ENCODE measurements at places on chromosomes 11 and 22.

- no peak for DNase-seq
Measured at GRCh38 chr22:42383287-42383686, 48.9 kb downstream of the NFAM1 start.

DNA sequence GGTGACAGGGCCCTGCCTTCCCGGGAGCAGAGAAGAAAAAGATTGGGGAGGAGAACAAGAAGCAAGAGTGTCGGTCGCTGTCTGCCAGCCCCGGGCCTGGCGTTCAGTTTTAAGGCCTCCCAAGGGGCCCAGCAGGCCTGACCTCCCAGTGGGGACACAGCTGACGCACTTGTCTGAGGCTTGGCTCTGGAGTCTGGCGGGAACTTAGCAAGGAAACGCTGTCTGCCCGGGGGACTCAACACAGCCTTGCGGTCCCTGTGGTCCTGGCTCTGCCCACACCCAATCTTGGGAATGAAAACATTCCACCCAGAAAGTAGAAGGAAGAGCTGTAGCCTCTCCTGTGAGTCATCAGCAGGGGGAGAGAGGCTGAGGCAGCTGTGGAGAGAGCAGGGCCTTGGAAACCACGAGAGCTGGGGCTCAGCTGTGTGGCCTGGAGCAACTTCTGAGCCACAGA is 54.4 kb downstream of the TRAF6 start:
- DNase-seq, result no peak

DNA sequence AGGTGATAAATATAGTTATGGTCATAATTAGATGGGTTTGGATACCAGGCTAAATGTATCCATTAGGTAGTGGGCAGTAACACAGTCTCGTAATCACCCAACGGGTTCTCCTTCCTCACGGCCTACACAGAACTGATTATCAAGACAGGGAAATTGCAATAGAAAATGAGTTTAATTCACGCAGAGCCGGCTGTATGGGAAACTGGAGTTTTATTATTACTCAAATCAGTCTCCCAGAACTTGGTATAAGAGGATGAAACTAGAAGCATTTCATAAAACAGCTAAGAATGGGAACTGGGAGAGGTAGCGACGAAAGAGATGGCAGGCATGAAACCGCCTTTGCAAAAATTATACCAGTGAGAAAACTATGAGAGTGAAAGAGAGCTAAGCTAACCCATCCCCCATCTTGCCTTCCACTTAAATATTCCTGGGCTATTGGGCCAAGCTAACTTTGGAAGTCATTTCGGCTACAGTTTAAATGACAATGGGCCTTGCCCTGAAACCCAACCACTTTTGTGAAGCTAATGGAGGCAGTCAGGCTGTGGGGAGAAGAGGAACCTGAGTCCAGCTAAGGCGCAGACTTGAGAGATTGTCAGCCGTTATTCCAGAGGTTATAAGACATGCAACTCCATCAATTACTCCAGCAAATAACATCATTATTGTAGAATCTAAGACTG is 29.6 kb downstream of the CTSC start:
- DNase-seq, result no peak

- DNase-seq, result no peak
Measured at GRCh38 chr11:27386181-27386845, 23.3 kb upstream of the CCDC34 start.

- DNase-seq, result no peak
Measured at GRCh38 chr11:7651140-7651551, 22.2 kb downstream of the CYB5R2 start.

- no peak for DNase-seq
Measured at GRCh38 chr22:23565915-23566704, 14.0 kb downstream of the IGLL1 start.

DNA sequence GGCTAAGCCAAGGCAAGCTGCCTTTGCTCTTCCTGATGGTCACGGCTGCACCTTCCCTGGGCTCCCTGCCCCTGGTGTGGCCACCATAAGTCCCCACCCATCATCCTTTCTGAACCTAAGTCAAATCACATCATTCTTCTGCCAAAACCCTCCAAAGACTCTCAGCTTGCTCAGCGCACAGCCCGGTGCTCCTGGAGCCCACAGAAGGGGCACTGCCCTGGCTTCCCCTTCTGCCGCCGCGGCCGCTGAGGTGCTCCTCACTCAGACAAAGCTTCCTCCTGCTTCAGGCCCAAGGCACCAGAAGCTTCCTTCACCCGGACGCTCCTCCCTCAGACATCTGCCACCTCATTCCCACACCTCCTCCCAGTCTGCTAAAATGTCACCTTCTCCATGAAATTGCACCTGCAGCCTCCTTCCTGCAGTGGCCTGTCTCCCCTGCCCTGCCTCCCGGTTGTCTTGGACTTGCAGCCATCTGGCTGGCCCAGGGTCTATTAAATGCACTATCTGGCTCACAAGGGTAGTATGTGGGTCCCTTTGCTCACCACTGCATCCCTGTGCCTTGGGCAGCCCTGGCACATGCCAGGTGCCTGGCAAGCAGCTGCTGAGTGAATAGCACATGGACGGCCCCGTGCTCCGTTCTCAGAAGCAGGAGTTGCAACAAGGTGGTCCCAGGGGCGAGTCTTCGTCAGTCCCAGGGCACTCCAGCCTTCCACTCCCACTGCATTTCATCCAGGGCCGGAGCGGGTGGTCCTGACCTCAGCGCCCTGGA is 108.2 kb downstream of the WNT7B start:
- no peak for DNase-seq

- no peak for DNase-seq
Measured at GRCh38 chr11:69949327-69949726, 128.8 kb upstream of the ANO1 start.

- no peak for DNase-seq
Measured at GRCh38 chr11:93741882-93742226, 382 bp downstream of the C11orf54 start.

DNA sequence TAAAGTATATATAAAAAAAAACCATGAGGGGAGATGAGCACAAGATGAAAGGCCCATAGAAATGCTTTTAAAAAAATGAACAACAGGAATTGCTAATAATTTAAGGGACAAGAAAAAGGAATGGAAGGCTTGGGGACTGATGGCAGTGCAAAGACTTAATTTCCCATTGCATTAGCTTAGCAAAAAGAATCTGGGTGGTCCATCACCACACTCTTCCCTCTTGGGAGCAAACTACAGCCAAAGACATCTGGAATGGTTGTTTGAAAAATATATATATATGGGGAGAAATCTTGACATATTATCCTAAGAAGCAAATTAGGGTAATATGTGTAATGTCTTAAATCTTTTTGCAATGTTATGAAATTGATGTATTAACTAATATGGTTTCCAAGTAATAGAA is 727.1 kb downstream of the METTL15 start:
- no peak for DNase-seq

- no peak for DNase-seq
Measured at GRCh38 chr22:37659066-37659896, 758 bp downstream of the PDXP start.

- no peak for DNase-seq
Measured at GRCh38 chr11:108393046-108393445, 74.3 kb downstream of the C11orf65 start.

- DNase-seq, result no peak
Measured at GRCh38 chr11:113085446-113085845, 124.2 kb downstream of the NCAM1 start.

Measured in effector memory CD4-positive, alpha-beta T cell (primary cell).